ENCODE measurements at places on chromosomes 11 and 22. TPM values are rescaled to one million over a fixed set of nuclear protein-coding genes. Genes with fewer than 3 reads are reported as not detected.

The PKDREJ gene
- total RNA-seq = 0.21 TPM

The PMM1 gene
- total RNA-seq = 24.0 TPM

The KRTAP5-7 gene
- 1.2 TPM for total RNA-seq

The NADSYN1 gene
- 63.7 TPM for total RNA-seq

The UPK3A gene
- not detected for total RNA-seq

The AQP11 gene
- total RNA-seq = 5.6 TPM

The TSGA10IP gene
- total RNA-seq = not detected

The P2RY2 gene
- total RNA-seq = 38.0 TPM

The B3GAT1 gene
- 4.0 TPM for total RNA-seq
